ENCODE measurements at places on chromosomes 5 and 9. TPM values are rescaled to one million over a fixed set of nuclear protein-coding genes. Genes with fewer than 3 reads are reported as not detected.

Gene ANKRD34B
- total RNA-seq: not detected

Gene NSG2
- not detected for total RNA-seq

Gene ZNF483
- total RNA-seq: not detected

Gene PAPPA
- total RNA-seq: 0.10 TPM

Gene TAF11L5
- not detected for total RNA-seq

Gene LAMC3
- 2.4 TPM for total RNA-seq

Gene PAIP1
- total RNA-seq: 176 TPM

Gene TXNDC8
- not detected for total RNA-seq

Gene CCNI2
- 0.27 TPM for total RNA-seq

DNA sequence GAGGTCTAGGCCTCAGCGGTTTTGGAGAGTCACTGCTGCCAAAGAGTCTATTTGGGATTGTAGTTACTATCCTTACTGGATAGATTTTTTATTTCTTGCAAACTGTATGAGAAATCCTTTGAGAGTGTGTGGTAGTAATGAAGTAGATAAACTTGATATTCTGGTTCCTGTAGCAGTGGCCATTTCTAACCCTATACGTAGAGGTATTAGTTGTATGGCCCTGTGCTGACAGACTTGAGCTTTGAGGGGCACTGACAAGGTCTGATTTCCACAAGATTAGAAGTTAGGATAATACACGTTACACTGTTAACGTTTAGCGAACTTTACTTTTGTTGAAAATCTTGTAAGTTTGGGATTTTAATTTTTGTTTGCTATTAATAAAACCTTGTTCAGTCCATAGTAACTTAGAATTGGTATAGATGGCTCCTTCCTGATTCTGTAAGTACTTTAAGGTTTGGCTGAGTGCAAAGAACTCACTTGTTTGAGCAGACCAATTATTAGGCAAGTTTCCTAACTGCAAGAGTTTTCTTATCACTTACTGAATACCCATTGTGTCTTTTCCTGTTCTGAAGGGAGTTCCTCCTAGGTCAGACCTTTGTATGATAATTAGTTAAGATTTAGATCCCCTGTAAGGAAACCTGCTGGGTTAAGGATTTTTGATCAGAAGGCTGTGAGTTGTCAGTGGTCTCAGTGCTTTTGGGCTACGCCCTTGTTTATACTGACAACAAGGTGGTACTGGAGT is 31.4 kb downstream of the GCNT1 start:
- no peak for DNase-seq

GRCh38 chr5:163106098-163106497 is 331.3 kb upstream of the CCNG1 start:
- no peak for DNase-seq

GRCh38 chr5:109695005-109695926 is 5.5 kb downstream of the MAN2A1 start:
- no peak for DNase-seq

DNA sequence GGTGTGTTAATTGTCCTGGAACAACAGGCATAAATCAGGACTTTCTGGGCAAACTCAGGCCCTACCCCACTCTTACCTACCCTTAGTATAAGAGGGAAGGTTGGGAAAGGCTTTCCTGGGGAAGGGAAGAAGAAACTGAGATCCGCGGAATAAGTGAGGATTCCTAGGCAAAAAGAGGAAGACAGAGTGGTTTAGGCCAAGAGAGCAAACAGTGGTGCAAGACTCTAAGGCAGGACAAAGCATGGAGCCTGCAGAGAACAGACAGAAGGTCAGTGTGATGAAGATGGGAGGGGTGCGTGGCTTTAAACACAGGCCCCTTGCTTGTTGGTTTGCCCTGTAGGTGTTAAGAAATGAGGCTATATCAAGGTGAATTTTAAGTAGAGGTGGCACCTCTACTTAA is 69.4 kb downstream of the TMC1 start:
- DNase-seq: no peak

GRCh38 chr9:97697837-97698236 is 697 bp upstream of the XPA start:
- no peak for DNase-seq

DNA sequence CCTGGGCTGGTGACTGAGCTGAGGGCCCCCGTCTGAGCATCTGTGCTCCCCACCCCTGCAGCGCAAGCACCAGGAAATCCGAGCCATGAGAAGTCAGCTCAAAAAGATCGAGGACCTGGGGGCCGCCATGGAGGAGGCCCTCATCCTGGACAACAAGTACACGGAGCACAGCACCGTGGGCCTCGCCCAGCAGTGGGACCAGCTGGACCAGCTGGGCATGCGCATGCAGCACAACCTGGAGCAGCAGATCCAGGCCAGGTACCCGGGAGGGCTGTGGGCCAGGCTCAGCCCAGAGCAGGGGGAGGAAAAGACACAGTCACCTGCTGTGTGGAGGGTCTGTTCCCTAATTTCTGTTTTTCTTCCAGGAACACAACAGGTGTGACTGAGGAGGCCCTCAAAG is 24.6 kb downstream of the DYNC2I2 start:
- DNase-seq: no peak

DNA sequence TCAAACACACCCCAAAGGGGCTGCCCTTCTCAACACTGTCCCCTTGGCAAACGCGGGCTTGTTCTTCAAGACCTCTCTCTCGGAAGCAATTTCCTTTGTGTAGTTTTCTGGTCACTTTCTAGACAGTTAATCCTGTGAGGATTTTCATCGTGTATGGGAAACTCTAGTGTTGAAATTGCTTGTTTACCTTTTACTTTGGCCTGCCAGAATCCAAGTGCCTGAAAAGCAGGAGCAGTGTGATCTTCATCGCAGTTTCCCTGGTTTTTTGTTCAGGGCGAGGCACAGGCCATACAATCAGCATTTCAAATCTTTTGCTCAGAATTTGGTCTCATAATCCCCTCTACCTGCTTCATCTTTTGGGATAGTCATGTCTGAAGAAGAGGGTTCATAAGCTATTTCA is 115.7 kb upstream of the C9orf72 start:
- no peak for DNase-seq

- no peak for DNase-seq
These were observed 14.8 kb upstream of the MATR3 start for GRCh38 chr5:139278540-139279274.

DNA sequence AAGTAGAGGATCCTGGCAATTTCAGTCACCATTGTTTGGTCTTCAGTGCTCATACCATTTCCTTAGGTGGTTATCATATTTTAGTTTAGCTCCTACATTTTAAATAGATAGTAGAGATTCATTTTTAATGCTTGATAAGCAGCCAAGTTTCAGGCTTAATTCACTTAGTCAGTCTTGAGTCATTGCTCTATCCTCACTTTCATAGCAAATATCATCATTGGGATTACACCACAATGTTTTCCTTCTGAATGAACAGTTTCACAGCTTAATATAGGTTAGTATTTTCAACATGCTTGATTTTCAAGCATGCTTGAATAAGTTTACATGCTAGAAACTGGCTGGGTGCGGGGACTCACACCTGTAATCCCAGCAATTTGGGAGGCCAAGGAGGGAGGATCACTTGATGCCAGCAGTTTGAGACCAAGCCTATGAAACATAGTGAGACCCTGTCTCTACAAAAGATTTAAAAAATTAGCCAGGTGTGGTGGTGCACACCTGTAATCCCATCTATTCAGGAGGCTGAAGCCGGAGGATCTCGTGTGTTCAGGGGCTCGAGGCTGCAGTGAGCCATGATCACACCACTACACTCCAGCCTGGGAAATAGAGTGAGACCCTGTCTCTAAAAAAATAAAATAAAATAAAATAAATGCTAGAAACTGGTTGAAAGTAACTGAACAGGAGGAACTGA is 339.9 kb downstream of the ADGRV1 start:
- DNase-seq: peak; percentile 1

DNA sequence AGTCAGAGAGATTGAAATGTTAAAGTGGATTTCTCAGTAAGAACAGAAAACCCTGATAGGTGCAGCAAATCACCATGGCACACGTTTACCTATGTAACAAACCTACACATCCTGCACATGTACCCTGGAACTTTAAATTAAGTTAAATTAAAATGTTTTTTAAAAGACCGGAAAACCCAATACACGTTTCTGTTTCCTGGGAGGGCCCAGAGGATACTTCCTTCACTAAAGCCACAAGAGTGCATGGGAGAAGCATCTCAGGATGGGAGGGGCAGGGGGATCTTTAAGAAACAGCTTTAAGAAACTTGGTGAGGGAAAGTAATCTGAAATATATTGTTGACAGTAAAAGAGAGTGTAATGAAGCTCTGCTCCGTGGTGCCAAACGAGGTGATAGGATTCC is 164.7 kb upstream of the PTGER4 start:
- no peak for DNase-seq
